ENCODE measurements at places on chromosomes 13 and 19.

- peaks cover 50% of the 10 kb centered on the region for H3K4me1 ChIP-seq
- no peak for DNase-seq
- no peaks in the 10 kb centered on the region for H3K27me3 ChIP-seq
- no peak overlapping the region for H3K27ac ChIP-seq
- peaks cover 5% of the 10 kb centered on the region for H3K36me3 ChIP-seq
Measured at GRCh38 chr19:6235031-6235951, 44.5 kb downstream of the MLLT1 start.

GRCh38 chr13:111344471-111345191 lies 24.2 kb downstream of the TEX29 start:
- no peak overlapping the region for H3K4me3 ChIP-seq
- peaks cover 19% of the 10 kb centered on the region for H3K4me1 ChIP-seq
- DNase-seq, result no peak
- no peaks in the 10 kb centered on the region for H3K27me3 ChIP-seq
- H3K36me3 ChIP-seq, result peaks cover 4% of the 10 kb centered on the region

DNA sequence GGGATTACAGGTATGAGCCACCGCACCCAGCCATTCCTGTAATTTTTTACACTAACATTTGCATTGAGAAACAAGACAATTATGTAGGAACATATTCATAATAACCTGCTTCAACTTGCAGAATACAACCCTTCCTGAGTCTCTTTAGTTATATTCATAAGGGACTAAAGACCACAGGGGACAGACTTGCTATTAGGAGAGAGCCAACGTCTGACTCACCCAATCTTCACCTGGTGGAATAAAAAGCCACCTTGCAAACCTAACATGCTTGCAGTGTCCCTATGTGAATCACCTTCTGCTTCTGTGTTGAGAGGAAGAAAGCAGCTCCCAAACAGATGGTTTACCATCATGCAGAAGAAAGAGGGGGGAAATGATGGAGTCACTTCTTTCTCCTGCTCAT lies 456.1 kb downstream of the PCDH9 start:
- DNase-seq, result no peak
- no peaks in the 10 kb centered on the region for H3K36me3 ChIP-seq
- no peak overlapping the region for H3K27ac ChIP-seq
- H3K4me1 ChIP-seq, result no peaks in the 10 kb centered on the region
- no peaks in the 10 kb centered on the region for H3K27me3 ChIP-seq

DNA sequence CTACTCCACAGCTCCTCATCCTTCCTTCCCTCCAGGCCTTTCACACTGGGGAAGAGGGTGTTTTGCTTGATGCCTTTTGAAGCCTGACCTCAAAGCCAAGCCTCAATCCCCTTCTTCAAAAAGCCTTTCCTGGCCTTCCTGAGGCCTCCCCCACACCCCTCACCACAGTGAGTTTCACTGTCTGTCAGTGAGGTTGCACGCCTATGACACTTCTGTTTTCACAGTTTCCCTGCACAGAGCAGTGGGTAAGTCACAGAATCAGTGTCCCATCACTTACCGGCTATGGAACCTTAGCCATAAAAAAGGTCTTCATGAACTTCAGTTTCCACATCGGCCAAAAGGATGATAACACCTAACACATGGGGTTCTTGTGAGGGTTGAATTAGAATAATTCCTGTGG lies 371.4 kb downstream of the UQCRFS1 start:
- no peaks in the 10 kb centered on the region for H3K36me3 ChIP-seq
- H3K4me3 ChIP-seq, result no peak overlapping the region
- H3K27ac ChIP-seq, result no peak overlapping the region
- H3K27me3 ChIP-seq, result no peaks in the 10 kb centered on the region
- no peaks in the 10 kb centered on the region for H3K4me1 ChIP-seq

DNA sequence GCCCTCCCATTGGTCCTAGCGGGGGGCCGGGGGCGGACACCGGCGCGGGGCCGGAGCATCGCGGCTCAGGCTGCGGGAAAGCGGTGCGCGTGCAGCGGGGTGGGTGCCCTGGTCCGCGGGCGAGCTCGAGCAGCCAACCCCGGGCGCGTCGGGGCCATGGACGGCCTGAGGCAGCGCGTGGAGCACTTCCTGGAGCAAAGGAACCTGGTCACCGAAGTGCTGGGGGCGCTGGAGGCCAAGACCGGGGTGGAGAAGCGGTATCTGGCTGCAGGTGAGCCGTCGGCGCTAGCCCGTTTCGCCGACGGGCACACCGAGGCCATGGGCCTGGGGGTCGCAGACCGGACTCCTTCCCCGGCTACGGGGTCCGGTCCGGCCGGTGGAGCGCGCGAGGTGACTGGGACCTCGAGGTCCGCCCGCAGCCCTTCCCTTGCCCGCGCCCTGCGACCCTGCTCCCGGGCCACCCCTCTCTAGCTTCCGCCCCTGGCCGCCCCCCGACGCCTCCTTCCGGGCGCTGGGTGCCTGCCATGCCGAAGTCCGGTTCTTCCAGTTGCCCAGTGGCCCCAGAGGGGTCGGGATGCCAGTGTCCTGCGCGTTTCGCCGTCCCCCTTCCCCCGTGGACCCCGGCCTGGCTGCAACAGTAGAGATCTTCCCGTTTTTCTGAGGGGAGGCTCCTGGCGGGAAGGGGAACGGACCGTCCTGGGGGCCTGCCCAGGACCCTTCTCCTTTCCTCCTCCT lies at the start of gene REEP6:
Gene REEP6, plus strand, starts transcription at position 68 of the 735 bp plus-strand sequence. Its CDS starts 89 bp downstream, at position 157.
- H3K27me3 ChIP-seq, result peaks cover 6% of the 10 kb centered on the region
- no peaks in the 10 kb centered on the region for H3K36me3 ChIP-seq
- peaks cover 12% of the 10 kb centered on the region for H3K4me1 ChIP-seq

GRCh38 chr13:95624020-95624419 lies 20.5 kb downstream of the DZIP1 start:
- no peaks in the 10 kb centered on the region for H3K36me3 ChIP-seq
- H3K27me3 ChIP-seq, result peaks cover 10% of the 10 kb centered on the region
- peak; percentile 18 for DNase-seq
- no peaks in the 10 kb centered on the region for H3K4me1 ChIP-seq

DNA sequence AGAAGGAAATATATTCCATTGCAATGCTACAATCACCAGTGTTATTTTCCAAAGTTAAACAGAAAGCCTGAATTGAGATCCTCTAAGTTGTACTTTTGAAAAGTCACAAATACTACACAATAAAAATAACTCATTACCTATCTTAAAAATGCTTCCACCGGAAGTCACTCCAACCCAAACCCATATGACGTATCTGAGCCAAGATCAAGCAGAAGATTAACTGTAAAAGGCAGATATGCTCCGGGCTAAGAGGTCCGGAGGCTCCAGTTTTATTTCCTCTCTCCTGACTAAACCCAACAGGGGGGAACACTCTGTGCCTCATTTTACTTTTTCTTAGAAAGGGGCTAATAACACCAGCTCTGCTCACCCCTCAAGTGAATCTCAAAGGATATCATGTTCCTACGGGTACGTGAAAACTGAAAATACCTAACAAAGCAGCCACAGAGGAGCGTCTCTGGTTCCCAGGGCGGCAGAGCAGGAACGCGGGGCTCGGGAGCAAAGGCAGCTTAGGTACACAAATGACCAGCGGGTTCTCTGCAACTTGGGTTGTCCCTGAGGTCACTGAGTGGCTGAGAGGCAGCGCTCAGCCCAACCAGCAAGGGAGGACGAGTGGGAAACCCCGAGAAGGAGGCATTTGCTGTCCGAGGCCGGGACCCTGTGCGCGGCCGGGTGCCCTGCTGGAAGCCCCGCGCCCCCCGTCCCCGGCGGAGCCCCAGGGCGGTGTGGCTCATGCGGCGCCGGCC lies 750 bp downstream of the RAB20 start:
- no peaks in the 10 kb centered on the region for H3K36me3 ChIP-seq
- H3K27me3 ChIP-seq, result peaks cover 10% of the 10 kb centered on the region
- DNase-seq, result peak; percentile 2
- H3K27ac ChIP-seq, result no peak overlapping the region
- H3K4me3 ChIP-seq, result peak overlapping the region; percentile 84

DNA sequence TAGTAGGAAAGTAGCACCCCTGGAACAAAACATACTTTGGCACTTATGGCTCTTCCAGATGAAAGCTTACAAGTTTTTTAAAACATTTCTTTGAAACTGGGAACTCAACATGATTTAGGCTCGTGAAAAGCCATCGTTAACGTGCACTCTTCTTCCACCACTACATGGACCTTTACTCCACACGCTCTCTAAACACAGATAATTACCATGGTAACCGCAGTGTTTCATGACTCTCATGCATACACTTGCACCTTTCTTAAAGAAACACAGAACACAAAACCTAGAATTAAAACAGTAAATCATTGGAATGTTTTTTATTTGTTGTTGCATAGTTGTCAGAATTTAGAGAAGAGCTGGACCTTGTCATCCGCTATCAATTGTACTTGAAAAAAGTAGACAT lies 154.3 kb downstream of the FGF9 start:
- DNase-seq, result no peak
- H3K4me1 ChIP-seq, result peaks cover 6% of the 10 kb centered on the region
- H3K36me3 ChIP-seq, result no peaks in the 10 kb centered on the region
- no peak overlapping the region for H3K4me3 ChIP-seq
- peaks cover 2% of the 10 kb centered on the region for H3K27me3 ChIP-seq
- H3K27ac ChIP-seq, result no peak overlapping the region

DNA sequence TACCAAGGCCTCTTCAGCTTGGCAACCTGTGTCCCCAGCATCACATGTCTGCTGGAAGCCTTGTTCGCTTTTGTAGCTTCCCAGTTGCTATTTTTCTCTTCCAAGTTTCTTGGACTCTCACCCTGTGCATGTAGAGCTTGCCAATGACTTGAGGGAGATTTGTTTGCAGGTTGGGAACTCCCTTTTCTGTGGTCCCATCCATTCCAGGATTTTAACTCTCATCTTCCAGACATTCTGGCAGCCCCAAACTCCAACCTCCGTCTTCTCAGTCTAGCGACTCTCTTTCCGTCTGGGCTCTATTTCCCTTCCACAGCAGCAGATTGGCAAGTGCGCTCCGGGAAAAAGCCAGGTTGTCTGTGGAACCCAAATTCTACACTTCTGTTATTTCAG lies 9.0 kb downstream of the PLAUR start:
- H3K27ac ChIP-seq, result no peak overlapping the region
- peaks cover 2% of the 10 kb centered on the region for H3K27me3 ChIP-seq
- peaks cover 12% of the 10 kb centered on the region for H3K4me1 ChIP-seq
- no peak overlapping the region for H3K4me3 ChIP-seq
- DNase-seq, result no peak

Measured in immature natural killer cell (primary cell).